ENCODE measurements at places on chromosomes 5 and 9.

DNA sequence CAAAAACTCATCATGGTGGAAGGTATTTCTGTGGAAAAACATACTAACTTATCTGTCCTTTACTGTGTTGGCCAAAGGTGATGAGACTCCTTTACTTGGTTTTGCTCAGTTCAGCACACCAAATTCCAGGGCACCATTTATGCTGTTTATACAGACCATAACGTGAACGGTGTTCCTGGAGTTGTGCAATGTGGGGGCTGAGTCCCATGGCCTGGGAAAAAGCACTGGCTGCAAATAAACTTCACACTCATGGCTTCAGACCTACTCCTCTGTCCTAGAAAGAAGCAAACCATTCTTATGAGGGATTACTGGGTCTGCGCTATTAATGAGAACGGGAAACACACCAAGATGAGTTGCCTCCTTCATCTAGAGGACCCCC lies 10.4 kb downstream of the FREM1 start:
- DNase-seq, result no peak

DNA sequence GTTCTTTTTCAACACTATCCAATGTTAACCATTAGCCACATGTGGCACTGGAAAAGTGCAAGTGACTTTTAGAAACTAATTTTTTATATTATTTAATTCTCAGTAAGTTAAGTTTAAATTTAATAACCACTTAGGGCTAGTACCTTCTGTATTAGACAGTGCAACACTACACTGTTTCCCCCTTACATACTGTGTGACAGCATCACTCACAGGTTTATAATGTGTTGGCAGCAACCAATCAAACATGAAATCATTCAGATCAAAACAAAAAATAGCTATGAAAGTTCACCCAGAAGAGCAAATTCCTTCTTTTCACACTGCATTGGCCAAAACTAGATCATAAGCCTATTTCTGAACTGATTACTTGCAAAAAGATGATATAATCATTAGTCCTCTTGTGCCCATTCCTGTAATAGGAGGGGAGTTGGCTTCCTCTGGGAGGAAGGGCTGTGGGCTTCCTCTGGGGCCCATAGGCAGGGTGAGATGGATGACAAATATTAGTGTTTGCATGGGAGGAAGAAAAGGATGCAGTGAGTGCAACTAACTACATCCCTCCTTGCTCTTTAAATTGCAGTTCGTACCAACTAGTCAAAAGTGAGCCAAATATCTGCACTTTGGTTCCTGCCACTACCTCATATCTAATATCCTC lies 708.1 kb upstream of the RGMB start:
- DNase-seq, result no peak

DNA sequence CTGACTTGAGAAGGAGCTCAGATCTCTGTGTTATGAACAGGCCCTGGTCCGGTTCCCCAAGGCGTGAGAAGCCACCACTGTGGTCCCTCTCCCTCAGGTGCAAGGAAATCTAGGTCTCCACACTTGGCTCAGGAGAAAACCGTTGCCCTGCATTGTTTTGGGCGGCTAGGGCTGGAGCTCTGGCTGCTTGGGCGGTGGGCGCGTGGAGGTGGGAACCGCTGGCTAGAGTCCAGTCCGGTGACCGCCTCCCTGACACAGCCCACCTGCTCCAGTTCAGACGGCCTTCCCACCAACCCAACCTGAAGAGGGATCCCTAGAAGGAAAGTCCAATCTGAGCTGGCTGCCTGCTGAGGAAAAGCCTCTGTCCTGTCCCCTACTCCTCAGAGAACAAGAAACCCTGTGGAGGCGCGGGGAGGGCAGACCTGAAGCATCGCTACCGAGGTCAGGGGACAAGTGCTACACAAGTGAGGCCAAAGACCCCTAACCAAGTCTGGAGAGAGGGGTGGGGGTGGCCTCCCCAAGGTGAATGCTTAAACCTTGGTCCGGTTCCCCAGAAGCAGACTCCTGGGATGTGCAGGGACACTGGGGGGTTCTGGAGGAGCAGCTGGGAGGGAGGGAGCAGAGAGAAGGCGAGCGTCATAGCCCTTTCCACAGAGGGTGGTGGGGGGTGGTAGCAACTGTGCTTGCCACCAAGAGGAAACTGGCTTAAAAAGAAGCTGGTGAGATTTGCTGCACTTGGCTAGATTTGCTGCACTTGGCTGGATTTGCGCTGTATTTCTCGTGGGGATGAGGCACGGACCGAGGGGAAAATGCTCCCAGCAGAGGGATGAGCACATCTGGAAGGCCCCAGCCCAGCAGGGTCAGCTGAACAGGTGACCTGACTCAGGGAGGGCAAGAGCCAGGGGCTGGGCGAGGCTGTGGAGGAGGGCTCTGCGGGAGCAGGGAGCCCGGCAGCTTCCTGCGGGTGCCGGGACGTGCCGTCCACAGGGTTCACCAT lies 65.2 kb downstream of the RAPGEF1 start:
- DNase-seq, result no peak

GRCh38 chr5:15256485-15256884 lies 243.5 kb upstream of the FBXL7 start:
- no peak for DNase-seq

DNA sequence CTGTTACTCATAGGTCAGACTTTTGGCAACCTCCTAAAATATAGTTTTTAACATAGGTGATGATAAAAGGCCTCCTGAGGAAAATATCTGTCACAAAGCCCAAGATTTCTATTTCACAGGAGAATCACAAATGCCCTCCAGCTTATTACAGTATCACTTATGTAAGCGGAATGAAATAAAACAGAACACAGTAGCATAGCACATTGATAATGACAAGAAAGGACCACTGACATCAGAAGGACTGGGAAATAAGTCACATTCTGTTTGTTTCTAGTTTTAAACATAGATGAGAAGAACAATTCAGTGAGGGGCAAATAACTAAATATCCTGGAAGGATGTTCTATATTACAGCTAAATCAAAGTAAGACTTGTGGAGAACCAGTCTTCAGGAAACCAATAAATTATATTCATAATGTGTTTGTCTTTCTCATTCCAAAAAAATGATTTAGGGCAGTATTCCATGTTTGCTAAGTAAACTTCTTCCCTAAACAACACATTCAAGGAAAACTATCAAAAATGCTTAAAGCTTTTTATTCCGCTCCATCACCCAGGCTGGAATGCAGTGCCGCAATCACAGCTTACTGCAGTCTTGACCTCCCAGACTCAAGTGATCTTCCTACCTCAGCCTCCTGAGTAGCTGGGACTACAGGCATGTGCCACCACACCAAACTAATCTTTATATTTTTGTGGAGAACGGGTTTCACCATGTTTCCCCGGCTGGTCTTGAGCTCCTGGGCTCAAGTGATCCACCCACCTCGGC lies 20.8 kb upstream of the CTNNAL1 start:
- DNase-seq, result peak; percentile 24

GRCh38 chr5:138770977-138771376 lies 17.8 kb downstream of the CTNNA1 start:
- DNase-seq, result no peak

GRCh38 chr9:137309368-137310188 lies 7.5 kb upstream of the NRARP start:
- no peak for DNase-seq

- DNase-seq, result no peak
Measured at GRCh38 chr5:160060001-160060400, 51.1 kb downstream of the TTC1 start.

DNA sequence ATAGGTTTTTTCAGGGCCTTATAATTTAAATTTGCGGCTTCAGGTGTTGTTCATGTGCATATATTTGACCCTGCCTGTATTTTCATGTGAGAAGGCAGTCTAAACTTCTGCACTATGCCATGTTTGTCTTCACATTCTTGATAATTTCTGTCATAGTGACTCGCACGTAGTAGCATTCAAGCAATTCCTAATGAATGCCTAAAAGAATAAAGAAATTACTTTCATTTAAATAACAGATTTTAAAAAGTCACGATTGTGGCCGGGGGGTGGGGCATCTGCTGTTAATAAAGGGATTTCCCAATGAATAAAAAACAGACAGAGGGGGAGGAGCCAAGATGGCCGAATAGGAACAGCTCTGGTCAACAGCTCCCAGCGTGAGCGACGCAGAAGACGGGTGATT lies 318.0 kb downstream of the ADAMTS6 start:
- peak; percentile 88 for DNase-seq

DNA sequence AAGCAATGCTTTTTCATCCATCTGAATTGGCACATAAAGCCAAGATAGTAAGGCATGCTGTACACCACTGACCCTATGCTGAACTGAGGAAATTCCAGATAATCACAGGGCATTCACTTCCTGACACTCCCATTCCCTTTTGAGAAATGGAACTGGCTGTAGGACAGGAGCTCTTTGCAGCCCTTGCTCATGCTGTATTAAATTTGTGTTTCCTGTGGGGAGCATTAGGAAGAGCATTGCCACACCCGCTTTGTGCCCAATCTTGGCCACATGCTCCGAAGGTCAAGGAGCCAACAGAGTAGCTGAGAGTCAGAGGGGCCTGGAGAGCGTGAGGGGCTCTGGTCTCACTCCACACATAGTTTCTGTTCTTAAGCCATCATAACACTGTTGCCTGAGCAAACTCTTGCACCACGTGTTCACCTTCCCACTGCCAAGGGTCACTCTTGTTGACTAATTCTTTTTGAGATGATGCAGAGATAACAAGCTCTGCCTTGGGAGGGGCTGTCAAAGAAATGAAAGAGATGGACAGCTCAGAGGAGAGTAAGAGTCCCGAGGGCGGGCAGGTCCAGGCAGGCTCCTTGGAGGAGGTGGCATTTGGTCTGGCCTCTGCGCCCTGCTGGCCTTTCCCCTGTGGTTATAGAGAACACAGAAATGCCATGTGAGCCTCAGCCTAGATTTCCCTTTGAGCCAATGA lies 31.7 kb upstream of the ARAP3 start:
- no peak for DNase-seq

DNA sequence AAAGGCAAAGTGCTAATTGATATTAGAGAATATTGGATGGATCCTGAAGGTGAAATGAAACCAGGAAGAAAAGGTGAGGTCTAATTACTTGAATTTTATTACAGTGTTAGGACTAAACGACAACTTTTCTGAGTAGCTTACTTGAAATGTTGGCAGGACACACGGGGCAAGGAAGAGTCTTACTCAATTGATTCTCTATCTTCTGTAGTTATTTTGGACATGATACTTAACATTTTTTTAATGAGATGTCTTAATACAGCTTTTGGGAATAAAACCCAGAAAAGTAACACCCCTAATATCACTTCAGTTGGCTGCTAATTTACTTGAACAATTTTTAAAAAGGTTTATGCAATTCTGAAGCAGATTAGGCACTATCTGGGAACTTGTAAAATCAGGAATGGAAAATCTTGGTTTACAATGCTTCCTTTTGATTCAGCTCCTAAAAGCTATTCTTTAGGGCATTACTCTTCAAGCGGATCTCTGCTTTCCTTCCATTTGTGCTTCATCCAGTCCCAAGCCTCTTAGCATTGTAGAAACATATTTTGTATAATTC lies 13.7 kb downstream of the SUB1 start:
- DNase-seq, result no peak

- no peak for DNase-seq
Measured at GRCh38 chr5:84573017-84573712, 188.5 kb upstream of the EDIL3 start.

DNA sequence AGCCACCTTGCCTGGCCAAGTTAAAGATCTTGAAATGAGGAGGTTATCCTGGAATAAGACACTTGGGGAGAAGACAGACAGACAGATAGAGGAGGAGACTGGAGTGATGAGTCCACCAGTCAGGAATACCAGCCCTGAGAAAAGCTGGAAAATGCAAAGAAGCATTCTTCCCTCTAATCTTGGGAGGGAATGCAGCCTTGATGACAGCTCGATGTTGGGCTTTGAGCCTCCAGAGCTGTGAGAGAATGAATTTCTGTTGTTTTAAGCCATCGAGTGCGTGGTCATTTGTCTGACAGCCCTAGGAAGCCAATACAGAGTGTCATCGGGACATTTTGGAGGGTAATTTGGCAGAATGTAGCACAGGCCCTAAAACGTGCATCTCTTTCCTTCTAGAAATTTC lies 199.1 kb upstream of the IER5L start:
- no peak for DNase-seq

DNA sequence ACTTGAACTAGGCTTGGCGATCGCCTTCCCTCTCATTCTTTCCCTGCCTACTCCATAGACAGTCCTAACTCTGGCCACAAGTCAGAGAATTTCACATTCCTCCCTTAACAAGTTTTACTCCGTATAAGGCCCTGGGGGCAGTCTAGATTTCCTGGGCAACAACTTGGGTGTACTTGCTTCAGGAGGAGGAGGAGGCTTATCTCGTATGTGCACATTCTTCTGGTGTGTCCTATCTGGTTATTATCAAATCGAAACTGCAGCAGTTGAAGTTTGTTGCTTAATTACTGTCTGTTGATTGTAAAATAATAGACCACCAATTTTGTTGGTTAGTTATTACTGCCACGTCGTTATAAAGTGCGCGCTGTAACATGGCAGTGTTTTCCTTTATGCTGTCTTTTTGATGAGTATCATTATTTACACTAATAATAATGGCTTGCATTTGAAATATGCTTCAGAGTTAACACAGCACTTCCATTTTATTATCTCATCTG lies 42.0 kb downstream of the PIP5K1B start:
- DNase-seq, result no peak

DNA sequence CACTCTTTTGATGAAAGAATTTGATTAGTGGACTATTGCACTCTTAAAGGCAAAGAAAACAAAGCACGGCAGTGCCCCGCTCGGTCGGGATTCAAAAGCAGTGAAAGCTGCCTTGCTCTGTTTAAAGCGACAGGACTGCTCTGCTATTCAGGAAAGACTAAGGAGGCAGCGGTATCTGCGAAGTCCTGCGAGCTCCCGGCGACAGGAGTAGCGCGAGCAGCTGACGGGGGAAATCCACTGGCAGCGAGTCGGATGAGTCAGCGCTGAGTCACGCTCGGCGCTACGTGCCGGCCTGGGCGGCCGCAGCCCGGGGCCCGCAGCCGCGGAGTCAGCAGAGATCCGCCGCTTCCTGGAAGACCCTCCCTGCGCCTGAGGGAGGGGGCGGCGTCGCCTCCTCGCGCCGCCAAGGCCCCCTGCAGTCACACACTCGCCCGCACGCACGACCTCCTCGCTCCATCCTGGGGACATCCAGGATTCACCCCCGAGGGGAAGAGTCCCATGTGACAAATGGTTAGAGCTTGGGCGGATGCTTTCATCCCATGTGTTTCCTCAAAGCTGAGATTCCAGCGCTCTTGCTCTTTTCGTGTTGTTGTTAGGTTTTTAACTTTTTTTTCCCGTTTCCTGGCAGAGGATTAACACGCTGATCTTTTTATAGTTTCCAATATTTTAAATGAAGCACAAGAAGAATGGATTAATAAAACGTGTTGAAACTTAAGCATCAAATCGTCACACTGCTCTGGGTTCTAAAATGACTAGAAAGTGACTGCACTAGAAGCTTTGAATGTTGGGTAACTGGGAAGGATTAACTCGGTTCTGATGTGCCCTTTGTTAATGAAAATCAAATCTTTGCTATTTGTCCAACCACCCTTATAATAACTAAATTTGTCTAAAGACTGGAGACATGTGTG lies 102.5 kb downstream of the ARRDC3 start:
- DNase-seq, result peak; percentile 100

GRCh38 chr5:94690778-94691177 lies 72.3 kb downstream of the SLF1 start:
- no peak for DNase-seq

DNA sequence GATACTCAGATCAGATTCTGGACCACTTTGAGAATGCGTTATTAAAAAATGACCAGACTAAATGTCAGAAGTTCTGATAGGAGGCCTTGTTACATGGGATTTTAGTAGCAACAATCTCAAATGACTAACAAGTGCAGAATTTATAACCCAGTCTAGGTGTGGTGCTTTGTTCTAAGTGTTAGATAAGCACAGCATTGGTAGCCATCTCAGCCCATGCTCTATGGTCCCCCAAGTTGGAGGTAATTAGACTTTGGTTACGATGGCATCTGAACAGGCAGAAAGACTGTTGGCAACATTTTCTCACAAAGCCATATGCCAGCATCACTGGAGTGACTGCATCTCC lies 140.4 kb upstream of the RPS23 start:
- no peak for DNase-seq
